ENCODE measurements at places on chromosomes 16 and 17.

- no peak for DNase-seq
Measured at GRCh38 chr17:39704821-39705551, 5.1 kb downstream of the ERBB2 start.

DNA sequence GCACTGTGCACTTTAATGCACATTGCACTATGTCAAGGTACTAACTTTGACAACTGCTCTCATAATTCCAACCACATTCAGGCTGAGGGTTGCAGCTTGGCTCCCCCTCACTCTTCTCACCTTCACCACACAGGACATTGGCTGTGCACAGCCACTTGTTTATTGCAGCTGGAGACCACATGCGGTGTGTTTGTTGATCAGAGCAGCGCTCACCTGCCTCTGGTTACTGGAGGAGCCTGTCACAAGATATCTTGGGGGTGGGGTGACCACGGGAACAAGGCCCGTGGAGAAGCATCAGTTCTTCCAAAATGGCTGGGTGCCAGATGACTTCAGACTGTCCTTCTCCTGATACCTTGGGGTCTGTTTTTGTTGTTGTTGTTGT lies 10.6 kb upstream of the CCL5 start:
- DNase-seq, result no peak

DNA sequence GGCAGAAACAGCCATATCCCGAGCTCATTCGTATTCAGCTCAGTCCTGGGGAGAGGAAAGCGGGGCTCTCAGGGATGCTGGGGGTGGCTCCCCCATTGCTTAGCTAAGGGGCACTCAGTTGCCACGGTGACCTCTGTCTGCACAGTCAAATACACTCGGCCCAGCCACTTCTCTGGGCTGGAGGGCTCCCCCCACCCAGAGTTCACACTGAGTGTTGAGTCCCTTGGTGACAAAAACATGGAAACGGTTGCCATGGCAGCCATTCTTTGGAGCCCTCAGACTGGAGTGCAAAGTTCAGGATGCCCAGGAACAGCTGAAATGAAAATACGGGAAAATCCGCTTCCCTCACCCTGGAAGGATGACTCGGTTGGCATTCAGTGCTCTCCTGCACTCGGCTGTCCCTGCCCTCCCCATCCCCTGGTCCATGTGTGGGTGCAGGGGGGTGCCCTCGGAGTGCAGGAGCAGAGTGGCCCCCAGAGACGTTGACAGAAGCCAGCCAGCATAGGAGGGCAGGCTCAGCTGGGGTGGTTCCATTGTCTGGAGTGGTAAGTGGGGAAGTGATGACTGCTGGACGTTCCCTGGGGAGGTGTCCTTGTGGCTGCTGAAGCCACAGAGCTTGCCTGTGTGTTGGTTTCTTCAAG lies 216.5 kb downstream of the NTN1 start:
- DNase-seq, result no peak

DNA sequence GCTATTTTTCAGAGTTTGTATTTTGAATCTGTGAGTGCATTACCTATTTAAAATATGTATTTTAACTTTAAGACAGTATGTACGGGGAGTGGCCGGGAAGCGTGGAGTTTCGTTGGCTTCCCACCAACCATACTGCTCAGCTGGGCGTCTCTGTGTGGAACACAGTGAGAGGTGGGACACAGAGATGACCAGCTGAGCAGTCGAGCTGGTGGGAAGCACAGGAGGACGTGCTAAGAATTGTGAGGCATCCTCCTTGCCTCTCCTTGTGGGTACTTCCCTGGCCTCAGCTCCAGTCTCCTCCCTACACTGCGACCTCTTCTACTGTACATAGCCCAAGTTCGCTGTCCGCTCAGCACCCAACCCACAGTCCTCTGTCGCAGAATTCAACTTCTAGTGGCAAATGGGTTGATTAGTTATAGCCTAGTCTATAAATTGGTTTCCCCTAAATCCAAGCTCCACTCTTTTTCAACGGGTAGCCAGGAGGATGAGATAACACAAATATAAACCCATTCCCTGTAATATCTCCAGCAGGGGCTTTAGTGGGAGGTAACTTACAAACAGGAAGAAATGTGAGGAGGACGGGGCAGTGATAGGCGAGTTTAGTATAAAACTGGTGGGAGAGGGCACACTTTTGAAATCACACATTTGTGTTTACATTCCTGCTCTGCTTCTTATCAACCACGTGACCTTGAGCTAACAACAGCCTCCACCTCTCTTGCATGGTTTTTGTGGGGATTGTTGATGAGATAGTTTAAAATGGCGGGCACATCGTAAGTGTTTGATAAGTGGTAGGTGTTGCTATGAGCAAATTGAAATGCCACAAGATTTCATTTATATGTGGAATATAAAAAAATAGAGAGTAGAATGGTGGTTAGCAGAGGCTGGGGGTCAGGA lies 211.9 kb upstream of the HS3ST3A1 start:
- no peak for DNase-seq

- no peak for DNase-seq
Measured at GRCh38 chr16:85515830-85516397, 97.2 kb upstream of the GSE1 start.

DNA sequence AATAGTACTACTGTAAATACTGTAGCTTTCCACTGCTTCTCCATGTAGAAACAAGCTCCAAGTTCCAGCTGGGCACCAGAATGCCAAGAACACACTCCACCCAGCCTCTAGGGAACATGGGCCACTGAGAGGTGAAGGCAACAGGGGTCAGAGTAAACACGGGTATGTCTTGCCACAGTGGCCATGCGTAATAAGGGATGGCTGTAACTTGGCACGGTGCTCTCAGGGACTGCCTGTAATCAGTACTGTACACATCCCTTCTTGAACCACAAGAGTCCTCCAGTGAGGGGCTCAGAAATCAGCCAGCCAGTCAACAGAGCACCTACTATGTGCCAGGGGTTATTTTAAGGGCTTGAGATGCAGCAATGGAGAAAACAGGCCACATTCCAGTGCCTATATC lies 10.8 kb downstream of the LRRC59 start:
- no peak for DNase-seq

- no peak for DNase-seq
Measured at GRCh38 chr16:79283578-79283977, 317.0 kb downstream of the MAF start.

GRCh38 chr16:24516900-24517669 lies 22.3 kb upstream of the RBBP6 start:
- peak; percentile 81 for DNase-seq
